ENCODE measurements at places on chromosomes 3 and 15.
A peak's percentile ranks its signal among the peaks of the same experiment; 100 is the strongest.

GRCh38 chr3:190076601-190077394, 43.9 kb downstream of the P3H2 start:
- no peak for DNase-seq

DNA sequence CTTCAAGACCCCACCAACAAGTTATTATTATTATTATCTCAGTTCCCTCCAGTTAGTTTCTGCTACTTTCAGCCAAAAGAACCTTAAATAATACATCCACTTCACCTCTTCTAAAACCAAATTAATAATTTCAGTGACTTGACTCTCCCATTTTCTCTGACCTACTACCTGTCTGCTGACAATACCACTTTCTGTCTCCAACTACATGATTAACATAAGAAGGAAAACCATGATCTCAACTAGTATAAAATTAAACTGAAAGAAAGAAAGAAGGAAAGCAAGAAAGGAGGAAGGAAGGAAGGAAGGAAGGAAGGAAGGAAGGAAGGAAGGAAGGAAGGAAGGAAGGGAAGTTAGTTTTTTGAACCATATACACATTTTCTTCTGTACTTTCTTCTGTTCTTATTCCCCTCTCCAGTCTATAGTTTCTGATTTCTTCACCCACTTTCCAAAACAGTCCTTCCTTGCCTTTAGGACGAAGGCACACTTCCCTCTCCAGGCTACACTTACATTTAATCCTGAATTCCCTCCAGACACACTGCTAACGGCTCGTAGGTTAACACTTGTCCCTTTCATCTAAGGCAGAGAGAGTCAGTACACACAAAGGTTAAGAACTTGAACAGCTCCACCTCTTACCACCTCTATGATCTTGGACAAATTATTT, 79.5 kb upstream of the GUCA1C start:
- DNase-seq = no peak

DNA sequence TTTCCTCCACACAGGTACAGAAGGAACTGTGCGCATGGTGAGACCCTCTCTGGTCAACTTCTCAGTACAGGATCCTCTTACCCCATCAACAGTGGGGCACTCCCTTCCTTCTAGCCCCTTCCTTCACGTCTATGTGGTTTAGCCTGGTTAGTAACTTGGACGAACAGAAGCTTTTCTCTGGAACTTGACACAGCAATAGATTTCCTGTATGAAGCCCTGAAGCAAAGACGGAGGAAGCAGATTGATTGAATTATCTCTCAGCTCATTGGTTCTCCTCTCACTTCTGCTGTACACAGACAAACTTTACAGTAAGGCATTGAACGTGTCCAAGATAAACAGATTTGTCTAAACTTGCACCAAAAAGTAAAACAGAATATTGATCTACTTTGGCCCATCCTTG, at the start of gene CD200R1:
TSS of gene CD200R1 (minus strand) at position 210 of the 400 bp plus-strand sequence. CDS start 246 bp downstream, outside the sequence.
- no peak for DNase-seq

DNA sequence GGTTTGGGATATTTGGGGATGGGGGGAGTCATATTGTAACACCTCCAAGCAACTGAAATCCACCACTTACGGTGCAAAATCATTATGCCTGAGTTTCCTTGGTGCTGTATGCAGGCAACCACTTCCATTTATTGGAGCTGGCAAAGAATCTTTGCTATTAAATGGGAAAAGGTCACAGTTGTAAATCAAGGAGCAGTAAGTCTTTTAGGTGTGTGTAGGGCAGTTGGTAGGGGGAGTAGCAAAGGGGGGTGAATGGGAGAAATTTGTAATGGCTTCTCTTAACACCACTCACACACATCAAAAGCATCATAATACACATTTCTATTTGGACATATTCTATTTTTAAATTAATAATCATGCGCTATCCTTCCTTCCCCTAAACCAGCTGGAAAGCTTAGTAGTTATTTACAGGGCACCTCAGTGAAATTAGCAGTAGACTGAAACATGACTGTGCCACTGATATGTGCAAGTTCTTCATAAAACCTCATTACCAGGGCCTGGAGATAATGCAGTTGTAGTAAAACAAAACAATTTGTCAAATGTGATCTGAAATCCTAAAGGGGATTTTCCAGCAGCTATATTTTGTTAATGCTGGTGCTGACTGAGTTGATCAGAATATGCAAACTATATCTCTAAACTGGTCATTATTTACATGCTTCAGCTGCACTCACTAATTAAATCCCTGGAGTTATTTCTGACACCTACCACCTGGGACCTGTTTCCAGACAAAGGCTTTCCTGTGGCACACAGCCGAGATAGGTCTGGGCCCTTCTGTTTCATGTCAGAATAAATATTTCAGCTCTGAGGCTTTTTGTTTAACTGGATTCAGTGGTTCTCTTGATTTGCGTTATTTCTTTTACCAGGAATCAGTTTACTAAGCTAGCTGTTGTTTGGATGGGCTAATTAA, 90.1 kb downstream of the B3GALNT1 start:
- no peak for DNase-seq

- DNase-seq = no peak
These were observed 26.2 kb upstream of the LRTM1 start for GRCh38 chr3:54954022-54954421.

DNA sequence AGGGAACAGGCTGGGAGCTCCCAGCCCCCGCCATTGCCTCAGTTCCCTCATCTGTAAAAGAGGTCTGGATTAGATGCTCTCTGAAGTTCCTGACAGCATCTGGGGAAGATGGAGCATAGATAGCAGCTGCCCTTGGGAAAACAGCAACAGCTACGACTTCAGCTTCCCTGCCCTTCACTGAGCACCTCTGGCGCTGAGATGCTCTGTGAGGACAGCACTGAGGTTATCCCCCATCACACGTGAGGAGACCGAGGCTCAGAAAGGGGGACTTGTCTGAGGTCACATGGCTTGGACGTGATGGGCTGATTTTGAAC, 11.1 kb upstream of the RPL29 start:
- no peak for DNase-seq

GRCh38 chr3:112038863-112039262, 4.3 kb downstream of the TMPRSS7 start:
- DNase-seq = no peak

DNA sequence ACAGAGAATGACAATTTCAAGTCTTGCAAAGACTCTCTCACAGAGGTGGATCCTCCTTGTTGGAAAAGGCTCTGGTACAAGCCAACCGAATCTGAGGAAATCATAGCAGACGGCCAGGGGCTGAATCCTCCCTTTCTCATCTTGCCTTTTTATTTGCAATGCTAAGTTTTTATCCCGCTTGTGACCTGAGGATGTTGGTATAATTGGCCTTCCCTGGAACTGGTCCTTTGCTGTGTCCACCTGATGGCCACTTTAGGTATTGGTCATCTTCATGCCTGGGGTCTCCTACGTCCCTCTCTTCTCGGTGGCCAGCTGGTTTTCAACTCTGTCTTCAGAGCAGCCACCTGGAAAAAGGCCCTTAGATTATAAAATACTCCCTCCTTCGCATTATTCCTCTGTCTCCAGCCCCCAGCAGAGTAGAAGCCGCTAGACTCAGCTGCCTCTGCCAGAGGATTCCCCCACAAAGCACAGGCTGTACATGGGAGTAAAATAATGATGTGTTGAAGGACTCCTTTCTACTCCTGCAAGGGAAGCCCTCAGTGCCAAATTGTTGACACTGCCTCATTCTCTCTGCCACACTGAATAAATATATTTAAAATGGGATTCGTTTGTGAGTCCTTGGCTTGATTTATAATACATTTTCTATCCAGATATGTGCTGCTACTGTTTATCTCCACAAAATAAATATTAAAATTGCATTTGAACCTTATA, 208.9 kb upstream of the CFAP20DC start:
- no peak for DNase-seq

DNA sequence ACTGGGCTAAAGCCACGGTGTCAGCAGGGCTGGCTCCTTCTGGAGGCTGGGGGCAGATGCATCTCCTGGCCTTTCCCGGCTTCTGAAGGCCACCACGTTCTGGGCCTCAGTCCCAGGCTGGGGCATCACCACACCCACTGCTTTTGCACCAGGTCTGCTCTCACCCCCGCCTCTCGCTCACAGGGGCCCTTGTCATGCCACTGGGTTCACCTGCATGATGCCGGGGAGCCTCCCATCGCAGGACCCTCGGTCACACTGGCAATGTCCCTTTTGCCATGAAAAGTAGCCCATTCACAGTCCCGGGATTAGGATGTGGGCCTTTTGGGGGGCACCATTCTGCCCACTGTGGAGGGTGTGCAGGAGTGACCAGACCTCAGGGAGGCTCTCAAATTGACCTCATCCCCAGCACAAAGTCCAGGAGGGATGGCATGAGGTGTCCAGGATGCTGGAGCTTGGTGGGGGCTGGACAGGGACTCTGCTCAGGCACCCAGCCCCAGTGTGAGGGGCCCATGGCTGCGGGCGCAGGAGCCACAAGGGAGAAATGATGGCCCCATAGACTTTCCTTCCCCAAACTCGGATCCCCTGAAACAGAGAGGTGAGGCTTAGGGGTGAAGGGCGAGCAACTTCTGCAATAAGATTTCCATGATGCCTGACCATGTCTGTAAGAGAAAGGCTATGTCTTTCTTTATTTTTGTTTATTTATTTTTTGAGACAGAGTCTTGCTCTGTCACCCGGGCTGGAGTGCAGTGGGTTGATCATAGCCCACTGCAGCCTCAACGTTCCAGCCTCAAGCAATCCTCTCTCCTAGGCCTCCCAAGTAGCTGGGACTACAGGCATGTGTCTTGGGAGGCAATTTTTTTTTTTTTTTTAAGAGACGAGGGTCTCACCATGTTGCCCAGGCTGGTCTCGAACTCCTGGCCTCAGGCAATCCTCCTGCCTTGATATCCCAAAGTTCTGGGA, 189.1 kb downstream of the GOLGA6L6 start:
- DNase-seq = peak; percentile 52

GRCh38 chr15:89211678-89212170, 9.7 kb downstream of the RLBP1 start:
- no peak for DNase-seq

GRCh38 chr3:30440147-30440604, 166.2 kb upstream of the TGFBR2 start:
- DNase-seq = no peak

DNA sequence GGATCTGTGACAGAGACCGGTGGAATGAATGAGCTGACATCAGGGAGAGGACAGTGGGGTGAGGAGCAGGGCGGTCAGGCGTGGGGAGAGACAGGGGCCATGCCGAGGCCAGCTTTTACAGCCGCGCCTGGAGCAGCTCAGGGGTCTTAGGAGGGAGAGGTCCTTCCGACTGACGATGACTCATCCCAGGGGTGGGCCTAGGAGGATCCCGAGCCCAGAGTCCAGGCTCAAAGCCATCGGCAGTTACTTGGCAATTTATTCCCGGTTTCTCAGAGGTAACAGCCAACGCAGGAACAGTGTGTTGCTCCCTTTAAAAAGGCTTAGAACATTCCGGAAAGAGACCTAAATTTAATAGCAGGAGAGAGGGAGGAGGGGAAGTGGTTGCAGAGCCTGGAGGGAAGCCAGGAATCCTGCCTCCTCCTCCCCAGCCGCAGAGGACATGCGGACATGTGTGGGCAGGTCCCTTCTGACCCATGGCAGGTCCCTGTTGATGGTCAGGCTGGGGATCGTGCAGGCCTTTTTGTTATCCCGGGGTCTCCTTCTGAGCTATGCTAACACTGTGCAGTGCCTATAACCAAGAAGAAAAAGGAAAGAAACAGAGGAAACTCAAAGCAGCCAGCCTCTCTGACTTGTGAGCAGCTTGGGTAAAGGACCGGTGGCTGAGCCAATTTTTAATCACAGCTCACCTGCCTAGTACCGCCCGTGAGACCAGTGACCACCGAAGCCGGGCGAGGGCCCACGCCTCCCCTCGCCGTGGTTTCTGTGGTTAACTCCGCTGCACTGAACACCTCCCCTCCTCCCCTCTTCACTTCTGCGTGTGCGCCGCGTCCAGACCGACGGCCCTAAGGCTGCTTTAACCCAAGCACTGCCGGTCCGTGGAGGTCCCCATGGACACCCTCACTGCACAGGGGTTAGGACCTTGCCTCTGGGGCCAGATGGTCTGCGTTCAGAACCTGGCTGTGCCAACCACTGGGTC, 392.4 kb upstream of the PROK2 start:
- peak; percentile 65 for DNase-seq

DNA sequence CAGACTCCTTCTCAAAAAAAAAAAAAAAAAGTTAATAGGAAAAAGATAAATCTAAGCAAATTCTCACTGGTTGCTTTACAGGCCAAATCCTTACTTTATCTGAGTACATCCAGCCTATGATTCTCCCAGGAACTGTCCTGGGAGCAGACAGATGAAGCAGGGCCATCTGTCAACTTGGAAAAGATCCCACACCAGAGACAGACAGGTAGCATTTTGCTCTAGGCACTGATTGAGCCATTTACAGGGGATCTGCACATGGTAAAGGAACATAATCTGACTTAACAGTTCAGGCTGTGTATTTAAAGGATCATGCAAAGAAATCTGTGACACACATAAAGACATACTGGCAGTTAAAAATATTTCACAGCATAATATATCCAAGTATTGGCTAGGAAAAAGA, 1006.5 kb downstream of the TBL1XR1 start:
- no peak for DNase-seq
